ENCODE measurements at places on chromosomes 2 and 18. TPM values are rescaled to one million over a fixed set of nuclear protein-coding genes. Genes with fewer than 3 reads are reported as not detected.

DNA sequence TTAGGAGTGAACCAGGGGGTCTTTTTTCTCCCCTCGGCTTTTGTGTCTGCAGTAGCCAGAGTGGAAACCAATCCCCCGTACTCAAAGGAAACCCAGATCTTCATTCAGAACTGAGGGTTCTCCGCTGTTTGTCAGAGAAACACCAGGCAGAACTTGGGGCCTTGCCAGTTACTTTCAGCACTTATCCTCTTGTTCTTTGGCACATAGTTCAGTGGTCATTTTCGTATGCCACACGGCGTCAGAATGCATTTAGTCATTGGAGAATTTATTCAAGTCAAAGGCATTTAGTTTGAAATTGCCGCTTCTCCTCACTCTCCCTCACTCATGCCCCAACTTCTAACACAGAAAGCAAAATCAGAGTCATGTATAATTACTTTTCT lies 102.9 kb downstream of the CABLES1 start:
- H3K36me3 ChIP-seq, result peaks cover 10% of the 10 kb centered on the region
- peak overlapping the region; percentile 58 for H3K4me3 ChIP-seq
- H3K27ac ChIP-seq, result peak overlapping the region; percentile 87
- DNase-seq, result peak; percentile 94

ANKRD62 gene
- total RNA-seq, result not detected

- H3K4me1 ChIP-seq, result no peaks in the 10 kb centered on the region
- H3K4me3 ChIP-seq, result no peak overlapping the region
- no peak overlapping the region for H3K27ac ChIP-seq
- no peaks in the 10 kb centered on the region for H3K36me3 ChIP-seq
- no peak for DNase-seq
Observed at GRCh38 chr2:83953697-83954096, 505.4 kb downstream of the SUCLG1 start.

DNA sequence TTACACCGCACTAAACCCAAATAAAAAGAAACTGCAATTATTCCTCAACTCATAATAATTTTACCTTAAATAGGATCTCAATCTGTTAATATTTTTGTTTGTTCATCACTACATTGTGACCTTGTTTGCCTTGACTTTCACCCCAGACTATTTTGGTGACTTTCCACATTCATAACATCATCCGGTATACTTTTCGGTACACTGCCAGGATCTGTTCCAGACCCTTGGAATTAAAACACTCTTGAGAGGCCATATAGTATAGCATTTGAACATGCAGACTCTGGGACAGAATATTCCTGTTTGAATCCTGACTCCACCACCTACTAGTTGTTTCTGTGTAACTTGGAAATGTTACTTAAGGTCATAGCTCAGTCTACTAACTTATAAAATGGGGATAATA lies 577.4 kb downstream of the METTL4 start:
- DNase-seq, result no peak
- H3K36me3 ChIP-seq, result no peaks in the 10 kb centered on the region
- H3K27ac ChIP-seq, result no peak overlapping the region
- no peak overlapping the region for H3K4me3 ChIP-seq
- no peaks in the 10 kb centered on the region for H3K4me1 ChIP-seq
- no peaks in the 10 kb centered on the region for H3K27me3 ChIP-seq

- H3K27ac ChIP-seq, result no peak overlapping the region
- H3K4me3 ChIP-seq, result no peak overlapping the region
- H3K27me3 ChIP-seq, result no peaks in the 10 kb centered on the region
Observed at GRCh38 chr18:3806656-3807055, 356.7 kb downstream of the TGIF1 start.

LYG1 gene
- total RNA-seq, result 0.88 TPM

GRCh38 chr2:224938651-224939182 lies 103.6 kb downstream of the DOCK10 start:
- no peaks in the 10 kb centered on the region for H3K36me3 ChIP-seq
- no peaks in the 10 kb centered on the region for H3K27me3 ChIP-seq
- DNase-seq, result peak; percentile 54
- peak overlapping the region; percentile 22 for H3K4me3 ChIP-seq
- H3K27ac ChIP-seq, result peak overlapping the region; percentile 30
- peaks cover 39% of the 10 kb centered on the region for H3K4me1 ChIP-seq

- peaks cover 4% of the 10 kb centered on the region for H3K27me3 ChIP-seq
- H3K36me3 ChIP-seq, result no peaks in the 10 kb centered on the region
- H3K4me1 ChIP-seq, result no peaks in the 10 kb centered on the region
- H3K4me3 ChIP-seq, result no peak overlapping the region
- no peak for DNase-seq
Observed at GRCh38 chr2:240812721-240813120, 7.3 kb downstream of the KIF1A start.

DNA sequence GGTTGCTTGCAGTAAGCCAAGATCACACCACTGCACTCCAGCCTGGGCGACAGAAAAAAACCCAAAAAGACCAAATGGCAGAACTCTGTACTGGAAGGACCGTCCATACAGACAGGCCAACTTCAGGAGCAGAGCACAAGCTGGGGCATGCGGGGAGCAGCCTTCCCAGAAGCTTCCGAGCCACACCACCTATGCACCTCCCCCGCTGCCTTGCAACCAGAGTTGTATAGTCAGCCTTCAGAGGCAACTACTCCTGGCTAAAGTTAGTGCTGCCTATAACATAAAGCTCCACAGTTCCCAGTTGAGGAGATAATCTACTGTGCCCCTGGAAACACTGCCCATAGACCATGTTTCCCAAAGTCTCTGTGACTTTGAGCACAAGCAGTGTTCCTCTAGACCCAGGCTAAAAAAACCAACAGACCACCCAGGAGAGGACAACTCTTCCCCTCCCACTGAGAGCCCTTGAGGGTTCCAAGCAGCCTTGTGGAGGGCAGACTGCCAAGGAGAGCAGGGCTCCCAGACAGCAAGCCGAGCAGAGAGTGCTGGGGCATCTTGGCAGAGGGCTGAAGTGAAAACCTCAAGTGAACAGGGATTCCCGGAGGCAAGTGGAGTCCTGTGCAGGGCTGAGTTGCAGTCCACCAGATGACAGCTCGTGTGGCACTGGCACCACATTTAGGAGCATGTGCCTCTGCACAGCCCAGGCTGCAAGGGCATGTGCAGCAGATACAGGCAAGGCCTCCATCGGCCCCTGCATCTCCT lies 6.8 kb downstream of the SFT2D3 start:
- no peaks in the 10 kb centered on the region for H3K27me3 ChIP-seq
- H3K36me3 ChIP-seq, result peaks cover 25% of the 10 kb centered on the region
- no peak overlapping the region for H3K4me3 ChIP-seq
- H3K4me1 ChIP-seq, result no peaks in the 10 kb centered on the region
- H3K27ac ChIP-seq, result no peak overlapping the region
- DNase-seq, result peak; percentile 62

DNA sequence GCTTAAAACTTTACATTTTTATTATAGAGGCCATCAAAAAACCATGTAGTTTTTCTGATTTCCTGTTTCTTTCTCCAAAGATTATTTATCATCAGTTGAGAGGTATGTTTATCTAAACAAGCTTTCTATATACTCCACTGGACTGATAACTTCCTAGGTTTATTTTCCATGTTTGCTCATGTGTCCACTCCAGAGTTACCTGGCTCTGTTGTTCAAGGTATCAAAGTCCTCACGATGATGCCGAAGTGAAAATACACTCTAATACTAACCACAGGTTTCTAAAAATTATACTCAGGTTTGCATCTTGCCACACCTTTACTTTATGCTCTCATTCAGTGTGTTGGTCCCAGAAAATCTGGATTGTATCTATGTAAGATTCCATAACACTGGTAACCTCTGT lies 287.9 kb upstream of the GULP1 start:
- H3K4me3 ChIP-seq, result no peak overlapping the region
- H3K27me3 ChIP-seq, result no peaks in the 10 kb centered on the region
- no peaks in the 10 kb centered on the region for H3K36me3 ChIP-seq
- H3K27ac ChIP-seq, result no peak overlapping the region
- H3K4me1 ChIP-seq, result no peaks in the 10 kb centered on the region

DNA sequence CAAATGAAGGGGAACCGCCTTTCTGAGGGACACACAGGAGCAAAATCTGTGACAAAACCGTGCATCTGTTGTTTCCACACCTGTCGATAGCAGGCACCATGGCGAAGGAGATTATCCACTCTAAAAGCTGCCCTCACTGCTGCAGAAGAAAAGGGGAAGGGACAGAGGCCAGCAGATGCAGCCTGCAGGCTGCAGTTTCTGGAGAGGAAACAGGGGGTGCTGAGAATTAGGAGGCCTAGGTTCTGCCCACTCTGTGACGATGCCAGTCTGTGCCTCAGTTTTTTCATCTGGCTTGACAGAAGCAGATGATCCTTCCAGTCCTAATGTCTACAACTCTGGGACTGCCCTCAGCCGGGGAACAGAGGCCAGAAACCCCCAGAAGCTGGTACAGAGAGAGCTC lies 17.7 kb downstream of the PAX8 start:
- no peaks in the 10 kb centered on the region for H3K4me1 ChIP-seq
- no peaks in the 10 kb centered on the region for H3K36me3 ChIP-seq
- DNase-seq, result no peak
- no peak overlapping the region for H3K27ac ChIP-seq
- no peak overlapping the region for H3K4me3 ChIP-seq
- peaks cover 50% of the 10 kb centered on the region for H3K27me3 ChIP-seq

CAPG gene
- total RNA-seq, result 140 TPM

- no peak overlapping the region for H3K4me3 ChIP-seq
- H3K4me1 ChIP-seq, result peaks cover 22% of the 10 kb centered on the region
- peak; percentile 17 for DNase-seq
- H3K36me3 ChIP-seq, result peaks cover 54% of the 10 kb centered on the region
- no peak overlapping the region for H3K27ac ChIP-seq
- no peaks in the 10 kb centered on the region for H3K27me3 ChIP-seq
Observed at GRCh38 chr2:70991142-70991541, 3.5 kb downstream of the TEX261 start.

DNA sequence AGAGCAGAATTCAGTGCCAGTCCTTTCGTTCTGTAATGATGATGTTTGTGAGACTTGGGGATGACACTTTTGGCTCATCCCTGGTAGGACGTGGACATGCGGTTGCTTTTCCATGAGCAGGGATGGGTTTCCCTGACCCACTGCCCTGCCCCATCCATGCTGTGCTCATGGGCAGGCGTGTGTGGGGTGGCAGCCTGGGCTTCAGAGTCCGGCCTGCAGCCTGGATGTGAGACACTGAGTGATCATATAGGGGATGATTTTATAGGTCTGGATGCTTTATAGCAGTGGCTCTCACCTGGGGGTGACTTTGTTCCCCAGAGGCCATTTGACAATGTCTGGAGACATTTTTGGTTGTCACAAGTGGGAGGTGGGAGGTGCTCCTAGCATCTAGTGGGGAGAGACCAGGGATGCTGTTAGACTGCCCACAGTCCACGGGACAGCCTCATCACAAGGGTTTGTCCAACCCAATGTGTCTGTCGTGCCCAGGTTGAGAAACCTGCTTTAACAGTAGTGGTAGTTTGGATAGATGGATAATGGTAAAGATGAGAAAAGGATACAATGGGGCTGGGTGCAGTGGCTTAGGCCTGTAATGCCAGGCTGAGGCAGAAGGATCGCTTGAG lies 38.9 kb downstream of the LDLRAD4 start:
- no peak overlapping the region for H3K4me3 ChIP-seq
- H3K36me3 ChIP-seq, result no peaks in the 10 kb centered on the region
- H3K4me1 ChIP-seq, result no peaks in the 10 kb centered on the region
- H3K27ac ChIP-seq, result no peak overlapping the region
- no peak for DNase-seq

DNA sequence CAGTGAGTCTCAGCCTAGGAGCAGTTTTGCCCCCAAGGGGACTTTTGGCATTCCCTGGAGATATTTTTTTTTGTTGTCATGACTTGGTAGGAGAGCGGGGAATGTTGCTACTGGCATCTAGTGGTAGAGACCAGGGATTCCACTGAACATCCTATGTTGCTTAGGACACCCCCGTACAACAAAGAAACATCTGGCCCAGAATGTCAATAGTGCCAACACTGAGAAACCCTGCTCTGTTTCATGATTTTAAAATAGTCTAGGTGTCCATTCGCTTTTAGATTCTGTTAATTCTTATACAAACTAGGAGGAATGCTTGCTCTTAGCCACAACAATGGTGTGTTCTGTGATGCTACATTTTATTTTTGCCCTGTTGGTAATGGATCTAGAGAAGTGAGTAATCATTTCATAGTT lies 225.8 kb upstream of the SIX3 start:
- no peak overlapping the region for H3K4me3 ChIP-seq
- no peaks in the 10 kb centered on the region for H3K36me3 ChIP-seq
- H3K27ac ChIP-seq, result peak overlapping the region; percentile 34
- DNase-seq, result peak; percentile 37
- no peaks in the 10 kb centered on the region for H3K27me3 ChIP-seq
- H3K4me1 ChIP-seq, result peaks cover 7% of the 10 kb centered on the region

- H3K27me3 ChIP-seq, result peaks cover 14% of the 10 kb centered on the region
- H3K4me3 ChIP-seq, result no peak overlapping the region
- no peak overlapping the region for H3K27ac ChIP-seq
- H3K4me1 ChIP-seq, result no peaks in the 10 kb centered on the region
- no peak for DNase-seq
Observed at GRCh38 chr2:234579231-234579962, 82.5 kb upstream of the ARL4C start.
